Skeletal muscle cell (primary cell): ENCODE measurements at places on chromosomes 5 and 9.

DNA sequence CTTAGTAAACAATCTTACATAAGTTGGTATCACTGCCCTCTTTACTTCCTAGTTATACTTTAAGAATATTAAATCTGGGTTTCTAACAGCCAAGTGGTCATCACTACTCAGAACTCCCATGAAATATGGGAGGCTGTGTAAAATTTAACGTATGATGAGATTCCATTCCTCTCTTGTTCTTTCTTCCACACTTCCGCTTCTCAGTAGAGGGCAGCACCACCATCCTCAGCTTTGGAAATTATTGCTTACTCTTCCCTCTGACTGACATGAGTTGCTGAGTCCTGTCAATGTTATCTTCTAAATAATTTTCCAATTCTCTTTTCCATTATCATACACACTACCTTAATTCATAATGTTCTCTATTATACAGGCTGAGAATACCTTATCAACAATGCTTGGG is 194.0 kb downstream of the RFX3 start:
- no peak for DNase-seq

DNA sequence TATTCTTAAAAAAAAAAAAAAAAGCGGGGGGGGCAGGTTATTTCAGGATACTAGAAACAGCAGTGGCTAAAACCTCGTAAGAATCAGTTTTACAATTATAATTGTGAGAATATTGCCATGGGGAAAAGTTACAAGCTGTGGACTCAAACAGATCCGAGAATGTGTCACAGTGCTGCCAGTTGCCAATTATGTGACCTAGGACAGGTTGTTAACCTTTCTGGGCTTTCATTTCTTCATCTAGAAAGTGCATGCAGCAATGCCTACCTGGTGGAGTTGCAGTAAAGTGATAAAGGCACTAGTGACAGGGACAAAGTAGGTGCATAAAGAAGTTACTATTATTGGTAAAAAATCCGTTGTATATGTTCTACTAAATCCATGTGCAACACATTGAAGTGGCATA is 75.8 kb downstream of the CDH6 start:
- no peak for DNase-seq

- DNase-seq: peak; percentile 88
These were observed 307.8 kb upstream of the PAPPA start for GRCh38 chr9:115845648-115846312.

GRCh38 chr9:127612939-127613582 is 984 bp downstream of the STXBP1 start:
- DNase-seq: no peak

- DNase-seq: no peak
These were observed 67.5 kb downstream of the ZFAND5 start for GRCh38 chr9:72297516-72297915.

DNA sequence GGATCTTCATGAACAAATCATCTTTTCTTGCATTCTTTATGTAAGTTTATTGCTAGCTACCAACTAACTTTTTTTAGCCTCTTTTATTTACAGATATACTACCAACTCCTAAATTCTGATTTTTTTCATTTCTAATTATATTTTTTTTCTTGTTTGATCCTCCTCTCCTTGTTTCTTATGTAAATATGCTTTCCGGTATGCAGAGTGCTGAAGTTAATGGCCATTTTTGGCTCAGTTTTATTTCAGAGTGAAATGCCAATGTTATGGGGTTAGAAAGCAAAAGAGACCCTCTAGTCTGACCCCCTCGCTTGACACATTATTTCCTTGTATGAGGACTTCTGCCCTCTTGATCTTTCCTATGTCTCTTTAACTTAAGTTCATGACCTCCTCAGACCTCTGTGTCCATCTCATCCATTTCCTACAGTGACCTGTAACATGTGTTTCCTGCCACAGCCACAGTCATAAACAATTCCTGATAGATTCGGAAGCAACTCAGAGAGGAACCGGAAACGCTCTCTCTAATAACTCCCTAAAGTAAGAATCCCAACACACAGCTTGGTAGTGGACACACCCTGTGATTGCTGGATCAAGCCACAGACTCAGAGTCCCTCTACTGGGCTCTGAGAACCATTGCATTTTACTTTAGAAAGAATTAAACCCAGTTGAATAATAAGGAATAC is 42.9 kb upstream of the AFAP1L1 start:
- peak; percentile 61 for DNase-seq

DNA sequence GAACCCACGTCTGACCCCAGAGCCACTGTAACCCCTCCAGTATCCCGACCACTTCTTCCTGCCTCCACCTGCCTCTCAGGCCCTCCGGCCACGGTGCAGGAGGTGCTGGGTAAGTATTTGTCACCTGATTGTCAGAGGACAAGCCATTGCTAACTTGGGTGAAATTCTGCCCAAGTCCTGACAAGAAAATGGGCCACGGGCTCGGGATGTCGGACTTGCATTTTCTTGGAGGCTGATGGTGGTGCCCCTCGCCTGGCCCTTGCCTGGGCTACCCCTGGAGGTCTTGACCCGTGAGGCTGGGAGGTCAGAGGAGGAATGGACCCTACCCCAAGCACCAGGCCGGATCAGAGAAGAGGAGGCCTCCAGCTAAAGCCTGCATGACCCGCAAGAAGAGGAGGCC is 149.7 kb upstream of the COL5A1 start:
- DNase-seq: no peak
